ENCODE measurements at places on chromosomes 5 and 9.

DNA sequence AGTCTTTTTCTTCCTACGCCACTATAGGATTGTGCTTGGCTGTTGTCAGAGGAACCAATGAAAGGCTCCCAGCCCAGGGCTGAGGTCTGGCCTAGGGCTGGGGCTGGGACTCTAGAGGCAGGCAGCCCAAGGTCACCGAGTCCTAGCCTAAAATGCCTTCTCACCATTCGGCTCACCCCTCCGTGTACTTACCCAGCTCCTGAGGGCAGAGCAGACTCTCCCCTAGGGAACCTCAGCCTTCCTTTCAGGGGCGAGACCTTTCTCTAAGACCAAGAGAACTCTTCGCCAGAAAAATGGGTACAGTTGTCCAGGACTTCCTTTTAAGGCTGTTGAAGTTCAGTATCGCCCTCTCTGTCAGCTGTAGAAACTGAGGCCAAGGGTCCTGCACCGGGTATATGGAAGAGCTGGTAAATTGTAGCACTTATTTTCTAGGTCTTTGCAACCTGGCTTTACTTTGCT lies 1.7 kb upstream of the SPRY4 start:
- no peak for DNase-seq

DNA sequence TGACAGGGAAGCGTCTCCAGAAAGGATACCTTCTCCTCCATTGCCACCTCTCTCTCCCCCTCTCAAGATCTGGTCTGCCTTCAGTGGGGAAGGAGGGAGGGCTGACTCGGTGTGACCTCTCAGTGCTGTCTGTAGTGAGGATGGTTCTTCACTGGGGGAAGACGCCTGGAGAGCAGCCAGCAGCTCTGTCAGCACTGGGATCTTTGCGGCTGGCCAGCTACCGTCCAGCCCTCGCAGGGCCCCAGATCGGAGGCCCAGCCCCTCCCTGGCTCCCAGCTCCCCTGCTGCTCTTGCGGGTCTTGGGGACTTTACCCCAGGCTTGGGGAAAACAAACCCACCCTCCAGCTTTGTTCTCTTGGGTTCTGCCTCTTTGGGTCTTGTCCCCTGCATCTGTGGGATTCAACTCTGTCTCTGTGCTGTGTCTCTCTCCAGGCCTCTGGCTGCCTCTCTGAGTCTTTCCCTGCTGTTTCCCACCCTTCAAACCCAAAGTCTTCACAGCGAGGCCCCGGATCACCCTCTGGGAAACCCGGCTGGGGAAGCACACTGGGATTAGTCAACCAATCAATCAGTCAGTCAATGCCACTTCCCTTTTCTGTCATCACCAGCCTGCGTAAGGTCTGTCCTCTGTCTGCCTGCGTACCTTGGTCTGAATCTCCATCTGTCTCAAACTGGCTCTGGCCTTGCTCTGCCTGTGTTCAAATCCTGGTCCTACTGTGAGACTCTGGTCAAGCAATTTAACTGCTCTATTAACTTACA lies 23.0 kb downstream of the FGF18 start:
- no peak for DNase-seq

GRCh38 chr9:69513141-69513820 lies 158.9 kb downstream of the APBA1 start:
- no peak for DNase-seq

GRCh38 chr9:135148386-135148785 lies 60.9 kb downstream of the OLFM1 start:
- DNase-seq, result no peak

GRCh38 chr5:99243111-99243510 lies 314.3 kb upstream of the CHD1 start:
- DNase-seq, result no peak

Data from activated gamma-delta T cell treated with Interleukin-2 at 50 U/mL for 16 hours (primary cell).